ENCODE measurements at places on chromosomes 12 and 14. TPM values are rescaled to one million over a fixed set of nuclear protein-coding genes. Genes with fewer than 3 reads are reported as not detected.

SLC10A1 gene
- total RNA-seq: 0.03 TPM

VAMP1 gene
- 3.2 TPM for total RNA-seq

SLC8A3 gene
- not detected for total RNA-seq

ADCY4 gene
- total RNA-seq: 0.05 TPM

DNA sequence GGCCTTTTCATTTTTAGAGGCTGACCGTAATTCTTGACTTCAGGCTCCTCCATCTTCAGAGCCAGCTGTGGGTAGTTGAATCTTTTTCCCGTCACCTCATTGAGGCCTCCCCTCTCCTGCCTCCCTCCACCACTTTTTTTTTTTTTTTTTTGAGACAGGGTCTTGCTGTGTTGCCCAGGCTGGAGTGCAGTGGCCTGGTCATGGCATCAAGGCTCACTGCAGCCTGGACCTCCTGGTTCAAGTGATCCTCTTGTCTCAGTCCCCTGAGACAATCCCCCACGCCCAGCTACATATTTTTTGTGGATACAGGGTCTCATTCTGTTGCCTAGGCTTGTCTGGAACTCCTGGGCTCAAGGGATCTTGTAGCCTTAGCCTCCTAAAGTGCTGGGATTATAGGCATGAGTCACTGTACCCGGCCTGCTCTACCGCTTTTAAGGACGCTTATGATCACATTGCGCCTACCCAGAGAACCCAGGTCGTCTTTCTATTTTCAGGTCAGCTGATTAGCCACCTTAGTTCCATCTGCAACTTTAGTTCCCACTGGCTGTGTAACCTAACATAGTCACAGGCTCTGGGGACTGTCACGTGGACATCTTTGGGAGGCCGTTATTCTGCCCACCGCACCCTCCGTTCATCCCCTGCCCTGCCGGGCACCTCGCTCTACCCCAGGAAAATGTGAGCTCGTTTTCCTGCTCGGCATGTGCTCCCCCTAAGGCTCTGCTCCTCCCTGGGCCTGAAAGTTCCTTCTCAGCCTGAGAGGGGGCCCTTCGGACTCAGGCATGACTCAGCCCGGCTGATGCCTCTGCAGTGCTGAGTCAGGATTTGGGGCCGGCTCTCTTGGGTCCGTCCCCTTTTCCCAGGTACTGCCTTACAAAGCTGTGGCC is 13.4 kb downstream of the TNFAIP2 start:
- peak; percentile 81 for DNase-seq

DNA sequence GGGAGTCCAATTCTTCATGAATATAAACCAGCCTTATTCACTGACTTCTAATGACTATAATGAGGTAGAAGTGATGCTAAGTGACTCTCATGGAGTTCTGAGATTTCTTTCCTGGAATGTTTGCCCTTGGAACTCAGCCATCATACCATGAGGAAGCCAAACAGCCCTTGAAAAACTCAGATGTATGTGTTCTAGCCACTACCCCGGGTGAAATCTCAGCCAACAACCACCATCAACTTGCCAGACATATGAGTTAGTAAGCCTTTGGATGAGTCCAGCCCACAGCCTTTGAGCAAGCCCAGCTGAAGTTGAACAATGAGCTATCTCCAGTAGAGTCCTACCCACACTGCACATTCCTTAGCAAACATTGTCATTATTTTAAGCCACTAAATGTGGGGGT is 149.5 kb downstream of the SLC6A15 start:
- DNase-seq: no peak

GRCh38 chr12:6614513-6615172 is 7.5 kb upstream of the CHD4 start:
- DNase-seq: no peak

- peak; percentile 56 for DNase-seq
These were observed 1277.4 kb downstream of the LRFN5 start for GRCh38 chr14:42884100-42884499.

DNA sequence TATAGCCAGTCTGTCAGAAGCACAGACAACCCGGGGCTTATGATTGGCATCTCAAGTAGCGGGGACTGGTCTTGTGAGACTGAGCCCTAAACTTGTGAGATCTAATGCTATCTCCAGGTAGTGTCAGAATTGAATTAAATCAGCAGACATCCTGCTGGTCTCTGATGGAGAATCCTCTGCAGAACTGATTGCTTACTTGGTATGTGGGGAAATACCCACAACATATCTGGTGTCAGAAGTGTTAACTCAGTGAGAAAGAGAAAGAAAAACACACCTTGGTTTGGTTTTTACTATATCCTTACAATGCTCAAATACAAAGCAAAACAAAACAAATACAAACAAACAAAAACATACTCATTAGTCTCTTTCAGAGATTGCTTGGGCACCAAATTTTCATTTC is 10.0 kb downstream of the SEL1L start:
- DNase-seq: no peak

DNA sequence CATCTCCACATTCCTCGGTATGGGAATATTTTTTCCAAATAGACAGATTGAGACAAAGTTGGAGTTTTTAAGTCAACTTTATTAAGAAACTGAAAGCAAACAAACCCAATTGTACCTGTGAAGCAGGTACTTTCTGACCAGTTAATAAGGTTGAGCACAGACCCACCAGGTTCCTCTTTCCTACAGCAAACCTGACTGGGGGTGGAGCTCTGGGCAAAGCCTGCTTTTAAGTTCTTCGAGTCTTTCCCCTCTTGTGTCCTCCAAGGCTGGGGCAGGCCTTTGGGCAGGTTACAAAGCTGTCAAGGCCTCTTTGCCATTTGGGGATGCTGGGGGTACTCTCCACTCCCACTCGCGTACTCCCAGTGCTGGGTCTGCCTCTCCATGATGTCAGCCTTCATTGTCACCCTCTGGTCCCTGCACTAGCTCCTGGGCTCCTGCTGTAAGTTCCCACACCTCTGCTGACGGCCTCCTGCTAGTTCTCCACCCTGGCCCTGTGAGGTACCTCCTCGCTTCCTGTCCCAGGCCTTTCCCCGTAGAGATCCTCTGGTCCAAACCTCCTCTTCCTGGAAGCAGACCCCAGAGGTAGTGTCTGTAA is 3.2 kb downstream of the KCNH3 start:
- no peak for DNase-seq

GRCh38 chr12:119683413-119683812 is 15.5 kb downstream of the PRKAB1 start:
- peak; percentile 22 for DNase-seq
